Activated B cell treated with CpG ODN at 0.5 μM for 24 hours (primary cell): ENCODE measurements at places on chromosomes 5 and 9. TPM values are rescaled to one million over a fixed set of nuclear protein-coding genes. Genes with fewer than 3 reads are reported as not detected.

GRCh38 chr5:120510994-120511686, 47.0 kb downstream of the PRR16 start:
- no peak overlapping the region for H3K4me3 ChIP-seq
- no peak for DNase-seq
- no peaks in the 10 kb centered on the region for H3K36me3 ChIP-seq
- no peaks in the 10 kb centered on the region for H3K4me1 ChIP-seq
- H3K27ac ChIP-seq, result no peak overlapping the region

DNA sequence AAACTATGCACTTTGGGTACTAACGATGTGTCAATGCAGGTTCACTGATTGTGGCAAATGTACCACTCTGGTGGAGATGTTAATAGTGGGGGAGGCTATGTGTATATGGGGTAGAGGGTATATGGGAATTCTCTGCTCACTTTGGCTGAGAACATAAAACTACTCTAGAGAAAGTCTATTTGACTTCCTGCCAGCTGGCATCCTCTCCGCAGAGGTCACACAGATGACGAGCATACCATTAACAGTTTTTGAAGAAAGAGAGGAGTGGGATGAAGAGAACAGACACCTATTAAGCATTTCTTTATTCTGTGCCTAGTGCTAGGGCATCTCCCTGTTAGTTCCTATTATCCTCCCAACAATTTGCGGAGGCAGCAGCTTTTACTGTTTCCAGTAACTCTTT, 58.4 kb upstream of the TRIM32 start:
- H3K27me3 ChIP-seq, result no peaks in the 10 kb centered on the region
- H3K27ac ChIP-seq, result no peak overlapping the region
- no peak for DNase-seq

- no peak overlapping the region for H3K4me3 ChIP-seq
- no peaks in the 10 kb centered on the region for H3K4me1 ChIP-seq
Observed at GRCh38 chr9:93900971-93901861, 53.9 kb downstream of the BARX1 start.

FBP2 gene
- total RNA-seq, result not detected in 2 replicates
